ENCODE measurements at places on chromosomes 4 and X. TPM values are rescaled to one million over a fixed set of nuclear protein-coding genes. Genes with fewer than 3 reads are reported as not detected.
A peak's percentile ranks its signal among the peaks of the same experiment; 100 is the strongest.

The CDX4 gene
- total RNA-seq: not detected

The ZDHHC15 gene
- 0.23 TPM for total RNA-seq

The SUPT20HL1 gene
- total RNA-seq: not detected

The GPR82 gene
- 1.3 TPM for total RNA-seq

The PGAM4 gene
- not detected for total RNA-seq

The SPANXC gene
- total RNA-seq: not detected

The HTN1 gene
- not detected for total RNA-seq

The PCDH10 gene
- total RNA-seq: 0.32 TPM

The MAGEA12 gene
- not detected for total RNA-seq

The DCHS2 gene
- total RNA-seq: 9.6 TPM

The GPR173 gene
- total RNA-seq: 0.38 TPM

The MAPK10 gene
- total RNA-seq: 4.2 TPM

DNA sequence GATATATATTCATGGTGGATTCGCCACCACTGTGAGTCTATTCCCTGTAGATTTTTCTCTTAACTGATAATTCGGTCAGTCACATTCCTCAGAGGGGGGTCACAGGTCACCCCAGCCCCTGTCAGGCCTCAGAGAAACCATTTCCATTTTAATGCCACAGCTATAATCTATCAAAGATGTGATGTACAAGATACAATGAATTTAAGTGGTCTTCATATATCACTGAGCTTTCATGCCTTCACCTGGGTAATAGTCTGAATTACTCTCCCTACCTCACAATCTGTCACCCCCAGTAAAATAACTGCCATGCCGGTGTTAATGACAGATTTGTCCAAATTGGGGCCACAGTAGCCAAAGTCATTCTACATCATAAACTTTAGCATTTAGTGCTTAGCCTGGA lies 64.7 kb downstream of the NKX6-1 start:
- DNase-seq: no peak

DNA sequence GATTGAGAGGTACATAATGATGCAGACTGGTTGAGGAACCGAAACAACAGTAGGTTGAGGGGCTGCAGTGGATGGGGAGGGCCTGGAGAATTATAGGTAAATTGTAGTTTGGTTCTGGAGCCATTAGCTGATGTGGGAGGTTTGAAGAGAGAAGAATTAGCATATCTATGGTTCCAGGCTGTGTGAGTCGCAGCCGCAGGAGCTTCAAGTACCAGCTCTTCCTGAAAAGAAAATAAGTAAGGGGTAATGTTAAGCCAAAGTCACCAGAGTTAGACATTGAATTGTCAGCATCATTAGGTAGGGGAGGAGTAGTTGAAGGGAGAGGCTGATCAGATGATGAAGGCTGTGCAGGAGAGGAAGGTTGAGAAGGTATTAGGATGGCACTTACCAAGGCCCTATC lies 29.5 kb downstream of the PF4 start:
- no peak for DNase-seq

GRCh38 chr4:66687459-66687858 lies 857.8 kb downstream of the CENPC start:
- no peak for DNase-seq

DNA sequence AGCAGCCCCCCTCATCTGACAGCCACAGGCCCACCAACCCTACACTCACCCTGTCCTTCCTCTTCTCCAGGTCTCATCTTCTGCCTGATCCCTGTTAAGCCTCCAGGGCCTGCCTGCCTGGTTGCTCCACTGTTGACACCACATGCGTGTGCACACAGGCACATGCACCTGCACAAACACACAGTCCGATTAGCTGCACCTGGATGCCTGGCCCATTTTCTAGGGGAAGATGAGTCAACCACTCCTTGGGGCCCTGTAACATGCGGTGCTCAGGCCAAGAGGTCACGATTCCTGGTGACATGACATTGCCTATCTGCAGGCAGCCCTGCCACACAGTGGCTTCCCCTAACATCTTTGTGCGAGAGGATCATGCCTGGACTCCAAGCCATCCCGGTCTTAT lies 498.4 kb downstream of the BCOR start:
- no peak for DNase-seq

- no peak for DNase-seq
Observed at GRCh38 chrX:150873616-150874015, 24.9 kb downstream of the CD99L2 start.

DNA sequence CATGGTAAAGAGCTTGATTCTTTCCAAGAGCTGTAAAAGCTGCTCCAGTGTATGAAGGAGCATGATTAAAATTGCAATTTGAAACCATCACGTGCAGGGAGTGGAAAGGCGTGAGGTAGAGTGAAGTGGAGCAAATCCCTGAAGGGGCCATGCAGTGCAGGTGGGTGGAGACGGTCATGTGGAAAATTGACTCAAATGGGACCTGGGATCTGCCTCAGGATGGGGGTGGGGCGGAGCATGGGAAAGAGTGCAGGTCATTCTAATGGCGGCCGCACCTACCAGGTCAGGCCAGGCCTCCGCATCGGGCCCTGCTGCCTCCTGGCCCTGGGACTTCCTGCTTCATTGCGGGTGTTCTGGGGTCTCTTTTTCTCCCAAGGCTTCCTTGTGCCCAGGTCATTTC lies 25.3 kb upstream of the TRIM60 start:
- DNase-seq: no peak

GRCh38 chr4:76388160-76388908 lies 32.6 kb downstream of the CCDC158 start:
- DNase-seq: no peak

DNA sequence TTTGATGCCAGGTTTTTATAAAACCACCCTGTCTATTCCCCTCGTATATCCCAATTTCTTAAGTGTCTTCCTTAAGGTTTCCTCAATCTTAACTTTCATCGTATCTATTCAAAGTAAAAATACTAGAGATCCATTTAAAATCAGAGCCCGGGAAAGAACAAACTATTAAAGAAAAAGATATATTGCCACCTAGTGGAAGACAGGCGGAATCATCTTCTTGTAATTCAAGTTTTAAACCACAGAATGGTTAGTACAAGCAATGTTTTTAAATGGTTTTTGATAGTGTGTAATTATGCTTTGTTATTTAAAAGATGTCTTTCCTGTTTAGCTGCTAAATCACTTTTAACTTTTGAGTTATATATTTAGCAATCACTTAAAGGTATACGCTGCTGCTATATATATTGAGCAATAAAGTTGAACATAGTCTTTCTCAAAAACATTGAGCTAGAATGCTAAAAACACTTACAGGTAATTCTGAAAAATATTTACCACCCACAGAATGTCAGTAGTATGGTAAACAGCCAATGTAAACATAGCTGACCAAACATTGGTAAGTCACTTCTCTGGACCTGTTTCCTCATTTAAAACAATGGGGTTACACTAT lies 18.2 kb downstream of the PRDM8 start:
- DNase-seq: no peak

DNA sequence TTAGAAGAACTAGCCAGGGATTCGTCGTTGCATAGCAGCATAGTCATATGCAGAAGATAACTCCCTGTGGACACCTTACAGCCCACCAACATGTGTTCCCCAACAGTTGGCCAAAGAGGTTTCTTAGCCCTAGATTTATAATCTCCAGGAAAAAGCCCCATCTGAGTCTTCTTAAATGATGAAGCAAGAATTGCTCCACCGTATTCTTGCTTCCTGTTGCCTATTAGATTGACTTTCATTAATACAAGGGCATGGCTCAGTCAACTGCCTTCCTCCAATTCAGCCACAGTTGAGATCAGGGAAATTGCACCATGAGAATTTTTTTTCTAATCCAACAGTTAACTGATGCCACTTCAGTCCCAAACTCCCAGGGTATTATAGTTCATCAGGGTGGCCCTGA lies 5.2 kb upstream of the AFF2 start:
- no peak for DNase-seq

DNA sequence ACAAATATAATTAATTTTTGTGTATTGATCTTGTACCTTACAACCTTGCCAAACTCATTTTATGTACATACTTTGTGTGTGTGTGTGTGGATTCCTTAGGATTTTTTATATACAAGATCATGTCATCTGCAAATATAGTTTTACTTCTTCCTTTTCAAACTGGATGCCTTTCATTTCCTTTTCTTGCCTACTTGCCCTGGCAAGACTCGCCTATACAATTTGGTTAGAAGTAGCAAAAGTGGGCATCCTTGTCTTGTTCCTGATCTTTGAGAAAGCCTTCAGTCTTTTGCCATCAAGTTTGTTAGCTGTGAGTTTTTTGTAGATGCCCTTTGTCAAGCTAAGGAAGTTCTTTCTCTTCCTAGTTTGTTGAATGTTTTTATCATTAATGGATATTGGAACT lies 30.5 kb downstream of the RUFY3 start:
- no peak for DNase-seq

GRCh38 chr4:48538358-48538757 lies 48.3 kb downstream of the ZAR1 start:
- DNase-seq: no peak

DNA sequence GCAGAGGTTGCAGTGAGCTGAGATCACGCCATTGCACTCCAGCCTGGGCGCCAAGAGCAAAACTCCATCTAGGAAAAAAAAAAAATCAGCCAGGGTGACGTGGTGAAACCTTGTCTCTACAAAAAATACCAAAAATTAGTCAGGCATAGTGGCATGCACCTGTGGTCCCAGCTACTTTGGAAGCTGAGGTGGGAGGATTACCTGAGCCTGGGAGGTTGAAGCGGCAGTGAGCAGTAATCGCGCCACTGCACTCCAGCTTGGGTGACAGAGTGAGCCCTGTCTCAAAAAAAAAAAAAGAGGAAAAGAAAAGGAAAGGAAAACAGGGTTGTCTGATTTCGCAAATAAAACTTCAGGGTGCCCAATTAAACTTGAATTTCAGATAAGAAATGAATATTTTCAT lies 106.1 kb downstream of the RBM47 start:
- no peak for DNase-seq

DNA sequence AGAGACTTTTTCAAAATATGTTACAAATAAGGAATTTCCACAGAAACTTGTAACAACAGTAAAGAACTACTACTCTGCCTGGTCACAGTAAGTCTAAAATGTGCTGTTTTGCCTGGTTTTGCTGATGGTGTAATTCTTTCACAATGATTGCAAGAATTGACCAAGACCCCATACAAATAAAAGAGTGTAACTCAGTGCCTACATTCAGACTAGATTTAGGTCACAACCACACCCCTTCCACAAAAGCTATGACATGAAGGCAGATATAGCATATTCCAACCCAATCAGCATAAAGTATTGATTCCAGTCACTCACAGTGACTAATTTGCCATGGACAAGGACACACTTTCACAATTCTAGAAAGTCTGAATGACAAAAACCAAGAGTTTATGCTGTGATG lies 53.7 kb upstream of the TMPRSS11F start:
- DNase-seq: no peak

GRCh38 chrX:44080083-44080482 lies 106.9 kb upstream of the NDP start:
- DNase-seq: no peak

GRCh38 chr4:83012200-83012686 lies 1.6 kb upstream of the LIN54 start:
- DNase-seq: peak; percentile 77

DNA sequence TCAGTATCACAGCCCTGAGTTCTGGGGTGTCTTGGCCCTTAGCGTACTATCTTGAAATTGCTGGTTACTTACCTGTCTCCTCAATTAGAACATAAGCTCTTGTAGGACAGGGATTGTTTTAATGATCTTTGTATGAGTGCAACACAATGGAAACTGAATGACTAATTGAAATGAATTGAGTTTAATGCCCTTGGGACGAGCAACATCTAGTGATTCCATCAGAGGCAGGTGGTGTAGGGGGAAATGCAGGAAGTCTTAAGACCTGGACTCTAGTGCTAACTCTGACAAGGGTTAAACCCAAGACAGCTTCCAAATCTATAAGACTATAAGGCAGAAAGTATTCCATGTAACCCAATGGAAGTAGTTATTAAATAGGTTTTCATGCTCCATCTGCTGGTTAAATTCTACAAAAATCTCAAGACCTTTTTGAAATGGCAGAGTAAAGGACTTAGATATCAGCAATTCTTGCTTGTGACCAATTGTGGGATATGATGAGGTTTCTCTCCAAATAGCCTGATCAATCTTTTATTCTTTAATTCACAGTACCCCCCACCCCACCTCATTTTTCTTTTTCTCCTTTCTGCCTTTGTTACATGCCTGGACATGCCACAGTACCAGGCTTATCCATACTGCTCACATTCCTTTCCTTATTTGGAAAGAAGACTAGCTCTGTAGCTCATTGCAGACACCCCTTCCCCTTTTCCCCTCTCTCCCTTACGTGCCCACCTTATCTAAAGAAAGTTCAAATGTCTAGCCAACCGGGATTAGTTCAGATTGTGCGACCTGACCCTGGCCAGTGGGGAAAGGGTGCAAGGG lies 340.8 kb downstream of the PAPSS1 start:
- DNase-seq: no peak

GRCh38 chrX:15567886-15568616 lies 32.7 kb downstream of the ACE2 start:
- no peak for DNase-seq

DNA sequence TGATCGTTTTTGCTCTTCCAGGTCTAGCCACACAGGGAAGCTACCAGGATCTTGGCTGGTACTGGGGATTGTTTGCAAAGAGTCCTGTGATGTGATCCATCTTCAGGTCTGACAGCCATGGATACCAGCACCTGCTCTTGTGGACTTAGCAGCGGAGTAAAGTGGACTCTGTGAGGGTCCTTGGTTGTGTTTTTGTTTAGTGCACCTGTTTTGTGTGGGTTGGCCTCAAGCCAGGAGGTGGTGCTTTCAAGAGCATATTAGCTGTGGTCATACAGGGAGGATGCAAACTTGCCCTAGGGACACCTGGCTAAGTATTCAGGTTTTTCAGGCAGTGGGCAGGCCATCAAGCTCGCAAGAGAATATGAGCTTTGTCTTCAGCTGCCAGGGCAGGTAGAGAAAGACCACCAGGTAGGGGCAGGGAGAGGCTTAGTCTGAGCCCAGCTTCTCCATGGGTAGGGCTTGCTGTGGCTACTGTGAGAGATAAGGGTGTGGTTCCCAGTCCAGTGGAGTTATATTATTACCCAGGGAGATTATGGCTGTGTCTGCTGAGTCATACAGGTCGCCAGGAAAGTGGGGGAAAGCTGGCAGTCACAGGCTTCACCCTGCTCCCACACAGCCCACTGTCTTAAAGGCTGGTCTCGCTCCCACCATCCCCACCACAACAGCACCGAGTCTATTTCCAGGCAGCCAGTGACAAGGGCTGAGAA lies 293.7 kb downstream of the PCDH18 start:
- no peak for DNase-seq

DNA sequence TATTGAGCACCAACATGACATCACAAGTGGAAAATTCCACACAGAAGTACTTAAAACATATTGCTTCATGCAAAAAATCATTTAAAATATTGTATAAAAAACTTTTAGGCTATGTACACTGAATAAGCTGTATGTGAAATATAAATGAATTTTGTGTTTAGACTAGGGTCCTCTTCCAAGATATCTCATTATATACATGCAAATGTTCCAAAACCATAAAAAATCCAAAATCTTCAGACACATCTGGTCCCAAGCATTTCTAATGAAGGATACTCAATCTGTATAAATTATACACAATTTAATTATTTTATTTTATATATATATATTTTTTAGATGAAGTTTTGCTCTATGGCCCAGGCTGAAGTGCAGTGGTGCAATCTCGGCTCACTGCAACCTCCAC lies 10.1 kb upstream of the GSX2 start:
- DNase-seq: no peak

- DNase-seq: no peak
Observed at GRCh38 chr4:146485968-146486367, 35.8 kb downstream of the SLC10A7 start.

Measured in mucosa of descending colon (tissue), 3 donors.